ENCODE measurements at places on chromosomes 5 and 9. TPM values are rescaled to one million over a fixed set of nuclear protein-coding genes. Genes with fewer than 3 reads are reported as not detected.

Gene PRRX2
- total RNA-seq, result 0.54 TPM

DNA sequence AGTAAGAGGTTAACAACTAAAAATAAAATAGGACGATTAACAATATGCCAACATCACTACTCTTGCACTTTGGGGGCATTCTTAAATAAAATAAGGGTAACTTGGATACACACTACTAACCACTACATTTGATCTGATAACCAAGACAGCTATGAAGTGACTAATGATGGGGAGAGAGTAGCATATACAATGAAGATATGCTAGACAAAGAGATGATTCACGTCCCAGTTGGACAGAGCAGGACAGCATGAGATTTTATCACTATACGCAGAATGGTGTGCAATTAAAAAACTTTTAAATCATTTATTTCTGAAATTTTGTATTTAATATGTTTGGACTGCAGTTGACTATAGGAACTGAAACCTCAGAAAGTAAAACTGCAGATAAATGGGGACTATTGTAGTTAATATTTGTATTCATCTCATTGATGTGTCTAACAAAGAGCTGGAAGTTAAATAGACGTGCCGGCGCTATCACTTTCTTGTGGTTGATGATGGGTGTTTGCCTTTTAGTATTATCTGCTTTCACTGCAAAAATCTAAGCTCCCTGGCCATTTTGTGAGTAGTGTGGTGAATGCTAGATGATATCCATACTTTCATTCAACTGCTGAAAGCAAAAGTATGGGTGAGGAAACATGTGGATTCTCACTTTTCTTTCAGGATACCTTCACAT, 18.7 kb downstream of the GIN1 start:
- DNase-seq, result peak; percentile 30

DNA sequence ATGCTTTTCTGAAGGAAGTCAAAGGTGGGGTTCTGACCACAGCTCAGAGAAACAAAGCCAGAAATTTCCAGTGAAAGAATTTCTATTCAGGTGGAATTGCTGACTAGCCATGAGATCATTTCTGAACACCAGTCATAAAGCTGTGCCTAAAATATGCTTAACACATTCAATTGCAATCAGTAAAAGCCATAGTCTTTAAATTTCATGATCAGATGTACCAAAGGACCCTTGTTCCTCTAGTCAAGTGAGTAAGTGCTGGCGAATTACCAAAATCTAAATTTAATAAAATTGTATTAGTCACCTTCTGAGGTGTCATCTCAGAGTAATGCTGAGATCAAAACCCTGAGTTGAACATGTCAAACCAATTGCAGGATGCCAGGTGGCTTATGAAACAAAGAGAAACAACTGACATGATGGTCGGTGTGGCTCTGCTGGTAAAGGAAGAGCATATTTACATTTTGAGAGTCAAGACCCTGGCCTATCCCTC, 334.2 kb upstream of the CCNH start:
- DNase-seq, result no peak

DNA sequence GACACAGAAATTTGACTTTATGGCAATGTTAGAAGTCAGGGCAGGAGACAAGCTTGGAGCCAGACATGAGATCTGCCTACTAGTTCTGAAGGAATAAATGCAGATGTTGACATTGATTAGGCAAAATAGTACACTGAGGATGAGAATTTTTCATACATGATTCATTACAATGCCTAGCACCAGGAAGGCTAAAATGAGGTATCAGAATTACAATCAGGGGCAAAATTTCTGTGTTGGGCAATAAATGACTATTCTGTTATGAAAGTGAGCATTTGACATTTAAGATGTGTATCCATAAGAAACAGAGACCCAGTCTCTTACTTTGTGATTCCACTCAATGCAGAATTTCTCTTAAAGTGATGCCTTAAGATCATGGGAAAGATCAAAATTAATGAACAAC, 92.4 kb upstream of the CDH10 start:
- DNase-seq, result no peak

- DNase-seq, result no peak
These were observed 204.5 kb downstream of the SNX18 start for GRCh38 chr5:54721951-54722654.

DNA sequence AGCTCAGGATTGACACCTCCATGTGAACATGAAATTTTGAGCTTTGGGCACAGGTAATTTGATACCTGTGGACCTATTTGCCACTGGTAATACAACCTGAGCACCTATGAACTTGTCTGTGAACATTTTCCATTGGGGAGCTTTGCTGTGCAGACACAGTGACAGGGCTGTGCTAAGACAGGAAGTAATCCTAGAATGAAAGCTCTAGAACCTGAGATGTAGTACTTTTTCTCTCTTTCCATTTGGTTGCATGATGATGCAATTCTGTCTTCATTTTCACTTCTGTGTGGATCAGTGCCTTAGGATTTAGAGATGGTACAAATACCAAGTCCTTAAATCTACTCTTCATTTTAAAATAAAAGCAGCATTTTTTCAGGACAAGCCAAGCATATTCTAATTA, 216.9 kb downstream of the NR3C1 start:
- no peak for DNase-seq

Data from Right ventricle myocardium inferior (tissue), 1 donor.